ENCODE measurements at places on chromosomes 5 and 9.

- DNase-seq = no peak
Observed at GRCh38 chr5:72189146-72189545, 81.9 kb downstream of the MAP1B start.

DNA sequence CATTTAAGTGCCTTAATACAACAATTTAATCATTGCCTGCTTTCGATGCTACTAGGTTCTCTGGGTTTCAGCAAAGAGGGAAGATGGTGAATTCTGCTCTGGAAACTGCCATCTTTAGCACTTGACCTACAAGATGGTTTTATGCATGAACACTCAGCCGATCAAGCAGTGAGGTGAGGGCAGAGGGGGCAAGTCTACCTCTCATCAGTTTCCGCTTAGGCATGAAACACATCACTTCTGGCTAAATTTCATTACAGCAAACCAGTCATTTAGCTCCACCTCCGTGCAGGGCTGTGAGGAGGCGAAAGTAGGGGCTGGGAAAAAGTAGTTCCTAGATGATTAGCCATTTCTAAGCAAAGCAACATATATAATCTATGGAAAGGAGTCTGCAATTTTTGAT lies 1018.0 kb downstream of the CDH18 start:
- DNase-seq = no peak

DNA sequence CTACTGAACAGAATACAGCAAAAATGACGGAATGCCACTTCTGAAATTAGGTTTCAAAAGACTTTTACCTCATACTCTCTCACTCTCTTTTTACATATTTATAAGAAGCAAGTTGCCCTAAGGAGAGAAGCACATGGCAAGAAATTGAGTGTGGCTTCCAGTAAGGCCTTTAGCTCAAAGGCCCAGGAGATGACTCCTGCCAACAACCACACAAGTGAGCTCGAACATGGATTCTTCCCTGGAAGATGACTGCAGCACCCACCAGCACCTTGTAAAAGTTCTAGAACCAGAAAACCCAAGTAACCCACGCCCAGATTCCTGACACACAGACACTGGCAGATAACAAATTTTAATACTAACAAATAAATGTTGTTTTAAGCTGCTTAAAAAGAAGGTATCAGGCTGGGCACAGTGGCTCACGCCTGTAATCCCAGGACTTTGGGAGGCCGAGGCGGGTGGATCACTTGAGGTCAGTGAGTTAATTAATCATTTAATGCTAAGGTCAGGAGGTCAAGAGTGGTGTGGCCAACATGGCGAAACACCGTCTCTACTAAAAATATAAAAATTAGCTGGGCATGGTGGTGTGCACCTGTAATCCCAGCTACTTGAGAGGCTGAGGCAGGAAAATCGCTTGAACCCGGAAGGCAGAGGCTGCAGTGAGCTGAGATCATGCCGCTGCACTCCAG lies 17.0 kb downstream of the PTBP3 start:
- no peak for DNase-seq

DNA sequence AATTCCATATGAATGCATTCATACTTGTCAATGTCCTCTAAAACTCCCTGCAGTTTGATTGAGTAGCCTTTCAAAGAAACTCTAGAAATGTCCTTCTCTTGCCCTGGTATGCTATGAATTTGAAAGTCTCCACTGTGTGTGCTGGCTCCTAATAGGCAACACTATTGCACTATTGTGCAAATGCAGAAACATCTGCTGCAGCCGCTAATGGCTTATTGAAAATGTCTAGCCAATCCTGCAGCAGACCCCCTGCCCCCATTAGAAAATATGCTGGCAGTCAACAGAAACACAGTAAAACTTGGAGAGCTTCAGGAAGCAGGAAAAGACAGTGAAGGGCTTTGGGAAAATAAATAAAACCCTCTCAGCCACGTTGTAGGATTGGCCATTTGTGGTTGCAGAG lies 87.3 kb upstream of the GRAMD2B start:
- no peak for DNase-seq

- DNase-seq = no peak
Observed at GRCh38 chr5:91361790-91362189, 21.3 kb downstream of the ARRDC3 start.

- DNase-seq = no peak
Observed at GRCh38 chr9:94767331-94768072, 41.0 kb downstream of the AOPEP start.

DNA sequence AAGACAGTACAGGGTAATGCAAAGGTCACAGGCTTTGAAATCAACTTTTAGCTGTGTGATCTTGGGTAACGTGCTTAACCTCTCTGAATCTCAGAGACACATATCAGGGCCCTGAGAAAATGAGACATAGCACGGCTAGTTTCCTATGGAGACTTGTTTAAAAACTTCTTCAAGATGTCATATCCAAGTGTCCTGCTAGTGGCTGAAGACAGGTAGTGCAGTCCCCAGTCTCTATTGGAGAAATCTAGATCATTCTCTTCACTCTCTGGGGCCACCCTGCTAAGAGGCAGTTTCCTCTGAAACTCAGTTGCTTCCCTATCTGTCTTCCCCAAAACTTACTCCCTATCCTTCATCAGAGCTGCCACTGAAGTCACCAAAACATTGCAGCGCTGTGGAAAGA lies 30.3 kb upstream of the GRXCR2 start:
- no peak for DNase-seq

- DNase-seq = no peak
Observed at GRCh38 chr9:90904706-90905478, 103.3 kb downstream of the SYK start.

GRCh38 chr5:120254385-120254784 lies 209.7 kb upstream of the PRR16 start:
- DNase-seq = no peak

- no peak for DNase-seq
Observed at GRCh38 chr5:91345461-91345860, 37.7 kb downstream of the ARRDC3 start.

- no peak for DNase-seq
Observed at GRCh38 chr5:101520417-101520816, 617.3 kb upstream of the ST8SIA4 start.

DNA sequence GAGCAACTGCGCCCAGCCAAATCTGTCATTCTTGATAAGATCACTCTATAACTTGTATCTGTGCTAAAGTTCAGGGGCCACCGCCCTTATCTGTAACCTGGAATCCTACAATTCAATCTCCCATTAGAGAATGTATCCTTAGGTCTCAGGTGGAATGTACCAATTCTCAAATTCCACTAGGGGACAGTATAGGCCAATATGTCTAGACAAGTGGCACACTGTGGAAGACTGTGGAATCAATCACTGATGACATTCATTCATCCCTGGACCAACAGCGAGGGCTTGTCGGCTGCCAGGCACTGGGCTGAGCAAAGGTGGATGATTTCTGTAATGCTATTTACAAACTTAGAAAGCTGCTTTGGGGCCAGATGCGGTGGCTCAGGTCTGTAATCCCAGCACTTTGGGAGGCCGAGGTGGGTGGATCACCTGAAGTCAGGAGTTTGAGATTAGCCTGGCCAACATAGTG lies 28.7 kb upstream of the MEGF9 start:
- no peak for DNase-seq

GRCh38 chr9:72220589-72220988 lies 71.3 kb downstream of the GDA start:
- no peak for DNase-seq

- peak; percentile 75 for DNase-seq
Observed at GRCh38 chr5:139912804-139913203, 117.2 kb downstream of the PSD2 start.

DNA sequence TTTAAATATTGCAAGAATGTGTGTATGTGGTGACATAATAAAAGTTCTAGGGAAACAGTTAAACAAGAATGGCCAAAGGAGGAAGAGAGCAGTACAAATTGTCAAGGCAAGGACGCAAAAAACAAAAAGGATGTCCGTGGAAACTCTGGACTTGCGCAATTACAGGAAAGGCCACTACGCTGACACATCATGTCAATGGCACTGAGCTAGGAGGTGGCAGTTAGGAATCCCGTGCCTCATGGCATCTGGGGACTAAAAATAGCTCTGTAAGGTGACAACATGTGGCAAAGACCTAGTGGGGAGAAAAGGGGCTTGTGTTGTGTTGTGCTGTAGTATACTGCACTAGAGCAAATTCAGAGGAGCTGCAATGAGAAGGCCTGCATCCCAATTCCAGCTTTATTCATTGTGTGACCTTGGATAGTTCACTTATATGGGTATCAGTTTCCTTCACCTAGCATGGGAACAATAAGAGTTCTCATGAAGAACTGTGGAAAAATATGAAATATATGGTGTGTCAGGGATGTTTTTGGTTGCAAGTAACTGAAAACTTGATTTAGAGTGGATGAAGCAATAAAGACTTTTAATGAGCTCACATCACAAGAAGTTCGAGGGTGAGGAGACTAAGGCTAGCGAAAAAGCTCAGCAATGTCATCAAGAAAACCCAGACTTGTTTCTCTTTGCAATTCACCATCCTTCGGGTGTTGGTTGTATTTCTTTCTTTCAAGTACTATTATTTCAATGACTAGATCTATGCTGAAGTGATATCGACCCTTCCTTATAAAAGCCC lies 124.1 kb upstream of the STC2 start:
- DNase-seq = no peak

DNA sequence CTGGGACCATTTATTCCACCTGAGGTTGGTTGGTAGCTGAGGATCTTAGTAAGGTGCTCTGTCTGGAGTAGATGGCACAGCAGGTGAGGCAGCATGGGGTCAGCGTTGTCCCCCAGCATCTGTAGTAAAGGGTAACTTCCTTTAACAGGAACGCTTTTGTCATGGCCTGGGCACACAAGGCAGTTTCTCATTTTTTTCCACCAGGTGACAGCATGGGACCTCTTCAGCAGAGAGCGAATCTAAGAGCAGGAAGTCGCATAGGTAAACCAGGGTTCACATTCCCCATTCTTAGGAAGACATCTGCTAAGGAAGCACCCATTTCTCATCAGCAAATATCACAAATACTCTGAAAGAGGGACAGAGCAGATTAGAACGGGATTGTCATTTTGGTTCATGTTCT lies 56.5 kb downstream of the GPR107 start:
- DNase-seq = no peak

DNA sequence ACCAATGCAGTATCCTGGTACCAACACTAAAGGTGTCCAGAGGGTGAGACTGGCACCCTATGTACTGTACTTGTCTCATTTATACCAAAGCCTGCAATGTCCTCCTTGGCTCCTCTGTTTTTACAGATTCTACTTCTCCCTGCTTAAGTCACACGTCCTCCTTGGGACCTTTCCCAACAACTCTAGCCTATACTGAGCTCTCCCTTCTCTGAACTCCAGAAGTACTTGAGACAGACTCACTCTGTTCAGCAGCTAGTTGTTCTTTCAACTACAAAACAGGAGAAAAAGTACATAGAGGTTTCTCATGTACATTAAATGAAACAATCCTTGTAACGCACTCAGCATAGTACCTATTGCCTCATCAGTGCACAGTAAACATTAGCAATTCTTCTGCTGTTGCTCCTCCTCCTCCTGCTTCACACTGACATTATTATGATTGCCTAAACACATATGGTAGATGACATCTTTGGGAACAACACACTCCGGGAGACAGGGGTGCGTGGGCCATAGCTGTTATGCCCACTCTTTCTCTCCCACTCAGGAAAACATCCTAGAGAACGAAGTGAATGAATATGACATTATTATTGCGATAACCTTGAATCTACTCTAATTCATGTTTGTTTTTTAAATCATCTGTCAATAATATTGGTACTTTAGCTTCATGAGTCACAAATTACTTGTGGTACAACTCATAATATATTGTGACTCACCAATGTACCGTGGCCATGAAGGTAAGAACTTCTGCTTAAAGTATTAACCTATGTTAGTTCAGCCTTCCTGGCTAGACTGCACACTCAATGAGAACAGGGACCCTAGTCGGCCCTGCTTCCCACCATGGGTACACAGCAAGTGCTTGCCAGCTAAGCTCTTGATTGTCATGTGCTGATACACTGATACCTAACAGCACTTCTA lies 180.3 kb upstream of the ADRA1B start:
- DNase-seq = no peak

DNA sequence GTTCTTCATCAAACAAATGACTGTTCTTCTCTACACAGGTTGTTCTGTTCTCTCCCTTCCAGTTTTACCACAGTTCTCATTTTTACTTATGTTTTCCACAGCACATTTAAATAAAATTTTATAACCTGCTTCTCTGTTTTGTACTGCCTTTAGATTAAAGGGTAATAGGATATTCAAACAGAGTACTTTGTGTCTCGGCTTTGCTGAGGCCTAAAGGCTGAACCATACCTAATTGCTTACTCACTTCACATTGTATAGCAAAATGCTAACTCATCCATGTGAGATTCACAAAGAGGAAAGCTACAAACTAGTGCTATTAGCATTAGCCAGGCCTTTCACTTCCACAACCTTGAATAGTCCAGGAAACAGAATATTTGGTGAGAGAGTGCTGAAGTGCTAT lies 200.3 kb downstream of the TRPM3 start:
- DNase-seq = no peak

DNA sequence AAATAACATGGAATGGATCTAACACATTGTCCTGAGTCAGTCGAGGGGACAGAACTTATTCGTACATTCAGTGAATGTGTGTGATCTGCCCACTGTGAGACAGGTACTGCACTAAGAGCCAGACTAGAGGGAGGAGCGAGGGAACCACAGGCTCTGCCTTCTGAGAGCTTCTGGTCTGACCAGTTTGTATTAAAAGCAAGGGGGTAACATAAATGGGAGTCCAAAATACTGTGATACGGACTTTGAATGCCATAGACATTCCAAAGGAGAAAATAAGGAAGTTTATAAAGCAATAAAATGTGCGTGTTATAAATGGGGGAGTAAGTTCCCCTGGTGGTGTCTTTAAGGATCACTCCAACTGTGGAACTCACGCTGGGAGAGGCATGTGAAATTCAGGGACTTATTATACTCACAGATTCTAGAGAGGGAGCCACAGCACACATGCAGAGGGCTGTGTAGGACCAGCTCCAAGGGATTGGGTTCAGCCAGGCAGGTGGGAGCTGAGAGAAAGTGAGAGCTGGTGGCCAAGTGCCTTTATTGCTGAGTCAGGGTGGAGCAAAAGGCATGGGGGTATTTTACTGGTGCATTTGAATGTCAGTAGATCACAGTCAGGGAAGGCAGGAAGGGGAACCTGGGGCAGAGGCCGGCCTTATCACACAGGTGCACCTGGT lies 186.5 kb upstream of the WWC1 start:
- no peak for DNase-seq

Data from vagina (tissue), 2 donors.